Iris pigment epithelial cell (primary cell): ENCODE measurements at places on chromosomes 6 and 20.

DNA sequence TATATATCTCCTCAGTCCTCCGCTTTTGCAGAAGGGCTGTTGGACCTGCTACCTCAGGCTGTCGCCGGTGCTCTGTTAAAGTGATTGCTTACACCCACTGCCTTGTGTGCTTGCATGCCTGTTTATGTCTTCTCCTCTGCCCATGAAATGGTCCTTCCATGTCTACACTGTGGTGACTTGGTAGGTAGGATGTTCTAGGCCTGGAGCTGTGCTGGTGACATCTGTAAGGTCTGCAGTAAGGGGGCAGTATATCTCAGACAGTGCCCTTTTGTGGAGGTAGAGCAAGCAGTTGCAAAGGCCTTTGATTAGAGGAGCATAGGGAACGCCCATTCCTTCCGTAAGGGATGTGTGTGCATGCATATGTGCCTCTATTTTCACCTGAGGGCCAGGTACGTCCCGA is 40.3 kb downstream of the VAPB start:
- no peak for DNase-seq

DNA sequence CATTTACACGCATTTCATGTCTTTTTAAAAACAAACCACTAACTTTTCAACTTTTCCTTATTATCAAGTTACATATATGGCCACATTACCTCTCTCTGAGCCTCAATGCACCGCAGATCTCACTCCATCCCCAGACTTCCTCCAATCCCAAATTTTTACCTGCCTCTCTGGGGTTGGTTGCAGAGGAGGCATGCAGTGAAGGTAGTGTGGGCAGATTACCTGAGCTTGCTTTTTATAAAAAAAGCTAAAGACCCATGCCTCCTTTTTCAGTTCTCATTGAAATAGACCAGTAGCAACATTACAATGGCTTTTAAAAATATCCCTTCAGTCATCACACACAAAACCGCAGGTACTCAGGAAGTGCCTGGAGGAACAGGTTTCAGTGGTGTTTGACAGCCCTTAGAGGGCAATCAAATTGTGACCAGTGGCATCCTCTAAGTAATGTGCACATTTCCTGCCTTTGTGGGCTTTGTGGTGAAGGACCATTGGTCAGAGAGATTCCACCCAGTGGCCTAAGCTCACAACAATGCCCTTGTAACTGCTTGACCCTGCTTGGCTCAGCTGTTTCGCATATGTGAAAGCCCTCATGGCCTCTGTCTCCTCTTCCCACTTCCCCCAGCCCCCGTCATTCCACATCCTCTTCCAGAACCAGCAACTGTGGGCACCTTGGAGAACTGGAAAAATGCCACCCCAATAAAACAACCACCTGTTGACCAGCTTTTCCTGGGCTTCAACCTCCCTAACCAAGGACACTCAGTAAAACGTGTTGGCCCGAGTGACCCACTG is 30.2 kb upstream of the IL17A start:
- DNase-seq: peak; percentile 2

DNA sequence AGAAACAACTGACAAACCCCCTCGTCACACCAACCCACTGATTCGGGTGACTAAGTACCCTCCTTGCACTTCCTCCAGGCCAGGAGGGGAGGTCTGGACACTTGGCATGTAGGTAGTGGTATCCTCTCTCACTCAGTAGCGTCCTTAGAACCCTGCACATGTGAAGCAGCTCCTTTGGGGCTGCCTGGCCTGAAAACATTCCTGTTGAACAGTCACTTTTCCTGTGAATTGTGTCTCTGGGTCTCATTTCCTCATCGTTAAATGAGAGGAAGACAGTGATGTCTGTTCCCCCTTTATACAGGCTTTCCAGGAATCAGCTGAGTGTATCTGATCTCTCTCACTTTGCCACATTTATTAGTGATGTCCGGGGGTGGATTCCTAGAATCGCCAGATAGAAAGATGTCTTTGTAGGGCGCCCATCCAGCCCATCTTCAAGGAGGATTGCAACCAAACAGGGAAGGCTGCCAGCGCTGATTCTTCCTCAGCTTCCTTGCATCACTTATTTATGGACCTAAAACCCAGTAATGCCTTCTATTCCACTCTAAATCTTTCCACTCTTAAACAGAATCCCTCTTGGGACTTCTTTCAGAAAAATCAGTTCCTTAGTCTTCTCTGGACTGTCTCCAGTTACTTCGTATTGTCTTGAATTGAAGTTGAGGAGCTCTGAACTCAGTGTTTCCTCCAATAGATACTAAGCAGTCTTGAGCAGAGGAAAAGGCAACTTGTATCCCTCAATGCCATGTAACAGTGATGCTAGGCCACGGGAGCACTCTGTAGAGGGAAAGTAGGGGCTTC is 9.4 kb upstream of the POPDC3 start:
- DNase-seq: no peak

DNA sequence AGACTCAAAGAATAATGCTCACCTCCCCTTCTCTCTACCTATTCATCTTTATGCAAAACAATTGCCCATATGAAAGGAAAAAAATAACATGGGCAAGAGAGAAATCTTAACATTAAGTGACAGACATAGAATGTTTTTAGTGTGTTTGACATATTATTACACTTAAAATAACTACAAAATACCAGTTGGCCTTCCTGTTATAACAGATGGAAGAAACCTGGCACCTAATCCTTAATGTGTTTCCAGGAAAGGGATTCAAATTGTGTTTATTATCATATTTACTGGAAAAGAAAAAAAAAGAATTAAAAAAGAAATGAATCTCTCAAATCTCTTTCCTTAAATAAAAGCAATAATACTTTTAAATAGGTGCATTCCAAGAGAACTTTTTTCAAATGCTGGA is 158.6 kb downstream of the LAMP5 start:
- DNase-seq: no peak

- no peak for DNase-seq
Observed at GRCh38 chr6:100627911-100628758, 163.4 kb upstream of the SIM1 start.

DNA sequence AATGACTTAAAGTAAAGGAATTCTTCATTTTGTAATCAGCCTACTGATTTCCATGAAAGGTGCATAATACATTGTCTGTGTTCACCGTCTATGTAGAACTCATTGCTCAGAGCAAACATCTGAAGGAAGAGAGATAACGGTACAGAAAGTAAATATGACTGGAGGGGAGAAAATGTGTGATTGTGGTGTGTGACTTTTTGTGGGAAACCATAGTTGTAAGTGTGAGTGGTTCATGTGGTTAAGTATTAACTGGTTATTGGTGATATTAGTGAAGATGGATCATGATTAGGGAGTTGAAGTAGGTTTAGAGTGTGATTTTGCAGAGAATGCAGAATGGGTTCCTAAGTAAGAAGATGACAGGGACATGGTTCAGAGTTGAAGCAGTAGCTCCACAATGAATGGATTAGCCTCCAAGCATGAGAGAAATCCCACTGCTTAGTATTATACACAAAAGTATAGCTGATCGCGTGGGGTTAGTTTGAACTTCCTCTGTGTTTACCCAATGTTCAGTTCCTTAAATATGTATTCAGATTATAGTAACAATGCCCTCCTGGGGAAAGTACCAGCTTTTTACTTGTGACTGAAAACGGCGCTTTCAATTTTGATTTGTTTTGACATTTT is 368.9 kb downstream of the UTRN start:
- no peak for DNase-seq

DNA sequence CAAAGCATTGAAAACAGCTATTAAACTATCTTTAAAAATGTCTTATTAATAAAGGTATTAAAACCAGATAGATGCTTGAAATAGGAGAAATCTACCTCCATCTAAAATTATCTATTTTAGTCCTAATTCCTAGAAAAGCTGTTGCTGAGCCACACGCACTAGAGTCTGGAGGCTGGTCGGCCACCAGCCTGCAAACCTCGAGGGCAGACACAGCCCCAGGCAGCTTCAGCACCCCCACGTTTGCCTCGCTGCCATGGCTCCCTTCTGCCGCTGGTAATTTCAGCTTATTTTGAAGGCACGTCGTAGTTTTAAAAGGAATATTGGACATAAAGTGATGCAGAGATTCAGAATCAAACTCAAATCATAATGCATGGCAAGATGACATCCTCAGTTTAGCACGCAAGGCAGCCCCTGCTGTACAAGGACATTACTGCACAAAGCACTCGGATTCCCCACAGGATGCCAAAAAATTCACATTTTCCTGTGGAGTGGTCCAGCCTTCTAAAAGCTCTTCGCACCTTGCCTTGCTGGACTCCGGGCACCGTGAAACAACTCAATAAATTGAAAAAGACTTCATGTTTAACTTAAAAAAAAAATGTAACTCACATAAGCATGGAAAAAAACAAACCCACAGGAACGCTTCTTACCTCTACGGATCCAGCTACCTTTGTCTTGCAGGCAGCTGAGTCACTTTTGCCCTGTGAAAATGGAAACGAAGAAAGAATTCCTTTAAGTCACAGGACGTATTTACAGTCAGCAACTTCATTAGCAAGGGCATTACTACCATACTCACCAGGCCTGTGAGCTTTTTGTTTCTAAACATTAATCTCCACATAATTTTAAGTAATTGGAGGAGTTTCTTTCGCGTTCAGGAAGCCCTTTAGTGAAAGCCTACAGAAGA is 143.4 kb upstream of the RPS6KA2 start:
- peak; percentile 12 for DNase-seq

DNA sequence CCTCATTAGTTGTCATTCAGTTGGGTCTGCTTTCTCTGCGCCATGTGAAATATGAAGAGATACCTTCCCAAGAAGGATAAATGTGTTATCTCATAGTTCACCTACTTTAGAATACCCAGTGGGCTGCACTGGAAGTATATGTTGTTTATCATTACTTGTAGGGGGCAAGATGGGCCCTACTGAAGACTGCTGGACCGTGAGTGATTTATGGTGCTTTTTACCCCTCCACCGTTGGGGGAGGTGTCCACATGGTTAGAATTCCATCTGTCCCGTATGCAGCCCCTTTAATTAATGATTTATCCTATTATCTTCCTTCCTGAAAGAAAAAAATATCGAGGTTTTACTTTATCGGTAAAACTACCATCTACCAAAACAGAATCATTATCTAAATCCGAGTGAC is 97.0 kb downstream of the TSHZ2 start:
- no peak for DNase-seq

DNA sequence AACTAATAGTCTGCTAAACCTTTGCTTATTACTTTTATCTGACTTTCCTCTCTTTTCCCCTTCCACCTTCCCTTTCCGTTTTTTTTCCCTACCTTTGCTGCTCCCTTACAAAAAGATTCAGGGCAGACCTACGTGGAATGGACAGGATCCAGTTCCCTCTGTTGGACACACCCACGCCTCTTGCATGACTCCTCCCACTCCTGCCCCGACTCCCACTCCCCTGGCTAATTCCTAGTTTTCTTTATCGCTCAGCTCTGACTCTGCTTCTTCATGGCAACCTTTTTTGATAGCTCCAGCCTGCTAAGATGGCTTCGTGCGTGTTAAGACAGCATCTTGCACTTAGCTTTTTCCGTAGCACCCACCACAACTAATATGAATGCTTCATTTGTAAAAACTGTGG is 715.6 kb upstream of the NRSN1 start:
- no peak for DNase-seq

- DNase-seq: no peak
Observed at GRCh38 chr20:38863024-38863851, 57.7 kb downstream of the PPP1R16B start.

DNA sequence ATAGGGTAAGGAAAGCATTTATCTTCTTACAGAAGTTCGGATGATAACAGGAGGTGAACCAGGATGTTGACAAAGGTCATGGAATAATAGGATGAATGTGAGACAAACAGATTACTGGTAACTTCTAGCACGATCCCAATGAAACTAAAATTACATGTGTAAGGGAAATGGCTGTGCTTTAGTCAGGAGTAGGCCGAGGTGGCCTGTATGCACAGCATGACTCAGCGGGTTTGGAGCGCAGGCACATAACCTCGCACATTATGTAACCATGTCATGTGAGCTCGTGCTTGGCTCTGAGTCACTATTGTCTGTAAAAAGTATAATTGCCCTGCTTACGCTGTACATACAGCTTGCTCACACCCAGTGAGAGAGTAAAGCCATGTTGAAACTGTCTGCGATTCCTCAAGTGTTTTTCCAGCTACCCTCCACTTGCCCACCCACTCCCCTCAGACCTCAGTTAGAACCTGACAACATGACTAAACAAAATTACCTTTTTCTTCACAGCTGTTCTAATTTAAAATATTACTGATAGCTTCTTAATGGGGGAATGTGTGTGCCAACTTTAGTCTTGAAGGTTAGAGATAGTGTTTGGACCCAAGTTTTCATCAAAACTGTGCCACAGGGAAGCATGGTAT is 8.2 kb downstream of the CYB5R4 start:
- peak; percentile 98 for DNase-seq

- DNase-seq: no peak
Observed at GRCh38 chr6:160417146-160417545, 69.0 kb downstream of the SLC22A3 start.
